ENCODE measurements at places on chromosomes 3 and 15.

DNA sequence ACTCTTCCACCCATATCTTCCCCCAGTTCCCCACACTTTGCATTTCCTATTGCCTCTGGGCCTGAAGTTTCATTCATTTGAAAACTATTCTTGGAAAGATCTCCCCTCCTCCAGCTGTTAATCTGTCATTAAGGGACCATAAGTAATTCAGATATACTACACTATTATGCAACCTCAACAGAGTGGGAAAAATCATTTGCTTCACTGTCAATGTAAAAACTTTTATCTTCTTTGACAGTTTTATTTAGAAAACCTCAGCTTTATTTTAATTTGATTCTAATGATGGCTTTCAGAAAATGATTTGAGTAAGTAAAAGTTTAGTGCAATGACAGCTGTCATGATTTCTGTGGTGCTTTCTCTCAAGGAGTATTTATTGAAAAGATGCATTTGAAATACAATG, 435.3 kb upstream of the KCNMB2 start:
- no peak for DNase-seq

- no peak for DNase-seq
These were observed 36.1 kb downstream of the TYRO3 start for GRCh38 chr15:41594801-41595746.

DNA sequence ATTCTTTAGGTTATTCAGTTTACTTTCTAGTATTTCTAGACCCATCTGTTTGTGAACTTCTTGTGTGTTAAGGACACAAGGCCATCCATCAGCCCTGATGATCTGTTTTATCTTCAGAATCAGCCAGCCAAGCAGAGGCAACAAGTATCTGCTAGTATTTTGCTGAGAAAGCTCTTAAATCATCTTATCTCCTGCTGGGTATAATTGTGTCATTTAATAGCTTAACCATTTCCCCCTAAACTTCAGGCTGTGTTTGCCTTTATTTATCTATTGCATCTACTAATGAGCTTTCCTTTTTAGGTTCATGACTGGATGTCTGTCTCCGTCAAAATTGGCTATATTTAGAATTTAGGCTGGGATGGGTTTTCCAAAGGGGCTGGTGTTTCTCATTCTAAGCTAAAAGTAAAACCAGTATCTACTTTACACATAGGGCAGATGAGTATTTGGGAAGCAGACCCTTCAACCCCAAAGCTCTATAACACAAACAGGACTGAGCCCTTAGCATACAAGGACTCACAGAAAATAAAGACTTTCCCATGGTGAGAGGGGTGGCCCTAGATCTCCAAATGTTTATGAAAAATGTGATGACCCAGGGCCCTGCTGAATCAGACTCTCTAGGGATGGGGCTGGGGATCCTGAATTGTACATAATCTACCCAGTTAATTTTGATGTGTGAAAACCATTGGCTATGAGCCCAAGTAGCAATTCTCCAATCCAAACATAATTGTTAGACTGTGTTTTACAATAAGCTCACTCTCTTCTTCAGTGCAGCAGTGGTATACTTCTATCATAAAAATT, 65.3 kb upstream of the PSMD6 start:
- DNase-seq: no peak

GRCh38 chr3:170679190-170679589, 93.3 kb upstream of the SLC7A14 start:
- DNase-seq: no peak

DNA sequence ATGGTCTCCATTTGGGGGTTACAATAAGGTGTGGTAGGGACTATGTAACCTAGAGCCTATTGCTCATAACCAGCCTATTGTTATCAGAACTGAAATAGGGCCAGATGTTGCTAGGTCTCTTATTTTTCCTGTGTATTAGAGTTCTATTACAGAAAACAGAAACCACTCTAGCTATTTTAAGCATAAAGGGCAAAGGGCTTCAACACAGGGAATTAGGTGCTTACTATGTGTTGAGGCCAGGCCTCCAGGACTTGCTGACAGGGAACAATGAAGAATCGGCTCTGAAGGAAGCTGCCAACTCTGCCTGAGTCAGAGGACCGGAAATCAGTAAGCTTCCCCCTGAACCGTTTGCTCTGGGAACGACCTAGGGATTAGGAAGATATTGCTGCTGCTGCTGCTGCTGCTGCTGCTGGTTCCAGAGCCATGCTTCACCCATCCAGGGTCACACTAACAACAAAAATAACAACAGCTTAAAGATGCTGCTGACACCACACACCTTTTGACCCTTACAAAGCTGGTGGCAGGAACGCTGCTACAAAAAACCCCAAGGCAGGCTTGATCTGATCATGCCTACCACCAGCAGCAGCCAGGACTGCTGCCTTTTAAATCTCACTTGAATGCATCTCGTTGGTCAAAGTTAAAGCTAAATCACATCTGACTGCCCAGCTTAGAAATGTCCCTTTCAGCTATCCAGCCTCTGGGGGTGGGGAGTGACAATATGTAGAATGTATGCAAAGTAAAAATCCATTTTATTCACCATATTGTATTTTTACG, 276.9 kb upstream of the IL12A start:
- no peak for DNase-seq

- DNase-seq: no peak
These were observed 508.8 kb downstream of the LPP start for GRCh38 chr3:188662795-188663194.

- no peak for DNase-seq
These were observed 13.4 kb upstream of the LEKR1 start for GRCh38 chr3:156812521-156813335.

DNA sequence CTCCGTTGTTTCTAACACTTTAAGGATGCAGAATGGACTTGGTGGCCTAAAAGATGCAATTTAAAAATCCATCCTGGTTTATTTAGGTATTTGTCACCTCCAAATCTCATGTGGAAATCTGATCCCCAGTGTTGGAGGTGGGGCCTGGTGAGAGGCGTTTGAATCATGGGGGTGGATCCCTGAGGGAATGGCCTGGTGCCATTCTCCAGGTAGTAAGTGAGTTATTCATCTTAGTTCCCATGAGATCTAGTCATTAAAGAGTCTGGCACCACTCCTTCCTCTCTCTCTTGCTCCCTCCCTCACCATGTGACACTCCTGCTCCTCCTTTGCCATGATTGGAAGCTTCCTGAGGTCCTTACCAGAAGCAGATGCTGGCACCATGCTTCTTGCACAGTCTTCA, 339.1 kb downstream of the NTRK3 start:
- DNase-seq: no peak

DNA sequence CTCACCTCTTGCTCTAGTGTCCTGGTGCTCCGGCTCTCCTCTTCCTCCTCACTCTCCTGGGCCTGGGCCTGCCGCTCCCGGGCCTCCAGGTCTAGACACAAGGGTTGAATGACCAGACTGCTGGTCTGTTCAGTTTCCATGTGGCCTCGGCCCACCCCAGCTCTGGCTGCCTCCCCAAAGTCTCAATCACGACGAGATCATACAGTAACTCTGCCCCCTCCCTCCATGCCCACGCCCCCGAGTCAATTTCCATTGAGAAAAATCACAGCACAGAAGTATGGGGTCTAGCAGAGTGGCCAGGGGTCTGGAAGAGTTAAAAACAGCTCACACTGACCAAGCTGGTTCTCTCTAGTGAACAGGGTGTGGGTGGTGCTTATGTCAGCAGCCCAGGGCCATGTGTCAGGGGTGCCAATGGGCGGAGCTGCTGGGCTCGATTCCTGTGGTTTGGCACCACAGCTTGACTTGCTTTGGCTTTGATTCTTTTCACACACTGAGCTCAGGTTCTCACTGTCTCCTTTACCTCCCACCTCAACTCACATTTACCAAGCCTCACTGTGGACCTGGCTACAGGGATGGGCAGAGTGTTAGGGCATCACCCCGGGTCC, 6.9 kb downstream of the C15orf62 start:
- DNase-seq: no peak

DNA sequence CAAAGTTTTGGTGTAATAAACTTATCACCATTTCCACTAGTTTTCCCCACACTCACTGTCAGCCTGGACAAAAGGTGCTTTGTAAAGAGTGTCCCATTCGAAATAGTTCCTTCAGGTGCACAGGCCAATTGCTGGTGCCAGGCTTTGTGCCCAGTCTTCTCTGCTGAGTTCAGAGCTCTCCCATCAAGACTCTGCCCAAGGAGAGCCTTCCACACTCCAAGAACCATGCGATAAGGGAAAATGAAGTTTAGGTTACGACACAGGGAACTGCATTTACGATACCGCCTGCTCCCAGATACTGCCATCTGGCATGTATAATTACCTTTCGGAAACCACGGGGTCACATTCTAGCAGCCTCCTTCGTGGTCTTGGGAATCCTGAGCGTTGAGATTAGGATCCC, 379.6 kb downstream of the MECOM start:
- DNase-seq: no peak

GRCh38 chr3:132593947-132594323, 3.1 kb upstream of the ACKR4 start:
- no peak for DNase-seq

DNA sequence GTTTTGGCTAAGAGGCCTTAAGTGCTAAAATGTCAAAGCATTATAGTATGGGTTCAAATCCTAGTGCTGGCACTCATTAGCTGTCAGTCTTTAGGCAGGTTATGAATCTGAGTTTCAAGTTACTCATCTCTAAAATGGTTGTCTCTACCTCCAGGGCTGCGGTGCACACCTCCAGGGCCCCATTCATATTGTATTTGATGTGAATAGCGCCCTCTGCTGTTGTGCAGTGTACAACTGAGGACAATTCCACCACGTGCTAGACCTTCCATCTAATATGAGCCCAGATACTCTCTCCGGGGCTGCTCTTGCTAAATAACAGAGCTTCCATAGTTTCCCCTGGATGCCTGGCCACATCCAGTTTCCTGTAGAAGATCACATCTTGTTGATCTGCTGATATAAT, 54.3 kb downstream of the OXNAD1 start:
- DNase-seq: peak; percentile 31

- DNase-seq: no peak
These were observed 51.6 kb upstream of the ABHD17C start for GRCh38 chr15:80643431-80643951.

DNA sequence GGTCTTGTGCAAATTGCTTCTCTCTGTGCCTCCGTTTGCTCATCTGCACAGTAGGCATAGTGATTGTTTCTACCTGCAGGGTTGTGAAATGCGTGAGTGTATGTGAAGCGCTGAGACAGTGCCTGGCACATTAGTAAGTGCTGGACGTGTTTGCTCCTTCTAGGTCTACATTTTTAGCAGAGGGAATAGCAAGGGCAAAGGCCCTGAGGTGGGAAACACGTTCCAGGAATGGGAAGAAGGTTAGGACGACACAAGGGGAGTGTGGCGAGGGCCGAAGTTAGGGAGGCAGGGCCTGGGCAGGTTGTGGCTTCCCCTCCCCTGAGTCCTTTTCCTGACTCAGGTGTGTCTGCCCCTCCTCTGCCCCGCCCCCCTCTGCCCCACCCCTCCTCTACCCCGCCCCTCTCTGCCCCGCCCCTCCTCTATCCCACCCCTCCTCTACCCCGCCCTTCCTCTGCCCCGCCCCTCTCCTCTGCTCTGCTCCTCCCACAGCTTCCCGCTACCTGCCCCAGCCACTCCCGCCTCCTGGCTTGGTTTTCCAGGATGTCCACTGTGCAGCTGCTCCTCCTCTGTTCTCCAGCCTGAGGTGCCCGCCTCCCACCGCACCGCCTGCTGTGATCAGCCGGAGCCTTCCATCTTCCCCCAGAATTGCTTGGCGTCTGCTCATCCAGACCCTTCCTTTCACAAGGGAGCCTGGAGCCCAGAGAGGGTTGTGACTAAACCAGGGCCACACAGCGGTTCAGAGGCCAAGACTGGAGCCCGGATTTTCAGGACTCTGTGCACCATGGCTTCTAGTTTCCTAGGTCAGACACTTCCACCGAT, 31.1 kb upstream of the SMAD6 start:
- no peak for DNase-seq

GRCh38 chr3:114640126-114640525, 346.3 kb downstream of the TIGIT start:
- no peak for DNase-seq

DNA sequence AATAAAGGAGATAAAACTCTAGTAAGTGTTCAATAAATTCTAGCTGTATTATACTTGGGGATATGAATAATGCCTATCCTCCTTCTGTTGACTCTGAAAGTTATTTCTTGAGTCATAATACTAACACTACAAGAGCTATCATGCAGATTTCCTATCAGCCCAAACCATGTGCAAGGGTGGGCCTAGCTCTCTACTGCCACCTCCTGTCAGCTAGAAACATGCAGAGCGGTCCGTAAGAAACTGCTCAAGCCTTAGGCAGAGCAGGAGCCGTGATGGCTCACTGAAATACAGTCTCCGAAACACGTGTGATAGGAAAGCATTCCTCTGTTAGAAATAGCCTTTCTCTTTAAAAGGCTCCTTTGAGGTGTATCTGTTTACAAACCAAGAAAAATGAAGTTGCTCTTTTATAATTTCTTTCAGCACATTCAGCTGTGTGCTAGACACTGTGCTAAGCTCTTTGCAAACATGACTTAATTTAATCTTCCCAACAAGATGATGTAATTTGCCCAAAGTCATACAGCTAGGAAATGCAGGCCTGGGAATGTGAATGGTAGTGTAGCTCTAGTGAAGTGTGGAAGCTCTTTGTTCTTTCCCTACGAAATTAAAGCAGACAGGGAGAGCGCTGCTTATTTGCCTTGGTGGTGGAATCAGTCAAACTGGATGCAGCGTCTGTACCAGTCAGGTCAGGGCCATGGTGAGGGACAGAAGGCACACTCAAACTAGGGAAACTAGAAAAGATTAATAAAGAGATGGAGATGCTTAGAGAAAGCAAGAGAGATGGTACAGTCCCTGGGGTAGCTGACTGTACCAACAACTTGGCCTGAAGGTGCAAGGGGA, 43.1 kb downstream of the MTHFS start:
- peak; percentile 15 for DNase-seq

DNA sequence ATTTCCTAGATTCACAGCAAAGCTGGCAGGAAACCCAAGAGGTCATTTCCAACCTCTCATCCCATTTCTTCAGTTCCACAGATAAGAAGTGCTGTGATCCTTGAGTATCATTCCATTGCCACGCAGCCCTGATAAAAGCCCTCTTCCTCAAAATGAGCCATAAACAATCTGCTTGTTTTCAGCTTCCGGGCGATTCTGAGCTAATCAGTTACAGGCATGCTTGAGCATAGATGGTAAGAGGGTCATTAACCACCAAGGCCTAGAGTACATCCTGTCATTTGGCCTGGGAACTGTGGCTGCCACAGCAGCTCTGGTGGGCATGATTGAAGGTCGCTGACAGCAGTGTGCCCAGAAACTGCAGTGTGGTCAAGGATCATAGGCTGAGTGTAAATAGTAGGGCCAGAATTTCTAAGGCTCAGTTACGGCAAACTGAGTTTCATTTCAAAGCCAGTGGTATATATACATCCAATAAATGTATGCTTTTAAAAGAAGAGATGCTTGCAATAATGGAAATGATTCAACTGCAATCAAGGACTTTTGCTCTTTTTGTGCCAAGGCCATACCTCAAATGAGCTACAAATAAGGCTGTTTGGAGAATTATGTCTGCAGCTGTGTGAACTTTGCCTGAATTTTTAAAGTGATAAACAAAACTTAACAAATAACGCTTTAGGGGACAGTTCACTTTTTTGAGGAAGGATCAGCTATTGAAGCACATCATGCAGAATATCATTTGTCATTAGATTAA, 47.3 kb downstream of the P3H2 start:
- no peak for DNase-seq

- DNase-seq: no peak
These were observed 25.5 kb downstream of the PTPN9 start for GRCh38 chr15:75553659-75554058.

GRCh38 chr3:10474275-10474646, 31.1 kb downstream of the ATP2B2 start:
- no peak for DNase-seq

Measured in stimulated activated CD8-positive, alpha-beta memory T cell treated with anti-CD3 and anti-CD28 coated beads, Interleukin-2, amount 100 ng/mL, for 1 hour (primary cell).